Lung (tissue), 17 donors: ENCODE measurements at places on chromosomes 7 and 10. TPM values are rescaled to one million over a fixed set of nuclear protein-coding genes. Genes with fewer than 3 reads are reported as not detected.

Gene ACTR3C
- total RNA-seq = 13.0 TPM

Gene RBM28
- 32.6 TPM for total RNA-seq

Gene MAPK8
- 33.9 TPM for total RNA-seq

Gene DLX5
- total RNA-seq = 1.1 TPM

Gene CLEC5A
- 2.7 TPM for total RNA-seq

Gene SPDYE5
- 0.28 TPM for total RNA-seq

Gene NYAP1
- 1.1 TPM for total RNA-seq

Gene DNAJC12
- total RNA-seq = 1.5 TPM

Gene WIPF3
- total RNA-seq = 2.8 TPM

Gene LRGUK
- 10.4 TPM for total RNA-seq

Gene TAS2R3
- 2.2 TPM for total RNA-seq

Gene MRC1
- 161 TPM for total RNA-seq

GRCh38 chr10:96072674-96073073 is 29.3 kb downstream of the CCNJ start:
- DNase-seq = no peak

DNA sequence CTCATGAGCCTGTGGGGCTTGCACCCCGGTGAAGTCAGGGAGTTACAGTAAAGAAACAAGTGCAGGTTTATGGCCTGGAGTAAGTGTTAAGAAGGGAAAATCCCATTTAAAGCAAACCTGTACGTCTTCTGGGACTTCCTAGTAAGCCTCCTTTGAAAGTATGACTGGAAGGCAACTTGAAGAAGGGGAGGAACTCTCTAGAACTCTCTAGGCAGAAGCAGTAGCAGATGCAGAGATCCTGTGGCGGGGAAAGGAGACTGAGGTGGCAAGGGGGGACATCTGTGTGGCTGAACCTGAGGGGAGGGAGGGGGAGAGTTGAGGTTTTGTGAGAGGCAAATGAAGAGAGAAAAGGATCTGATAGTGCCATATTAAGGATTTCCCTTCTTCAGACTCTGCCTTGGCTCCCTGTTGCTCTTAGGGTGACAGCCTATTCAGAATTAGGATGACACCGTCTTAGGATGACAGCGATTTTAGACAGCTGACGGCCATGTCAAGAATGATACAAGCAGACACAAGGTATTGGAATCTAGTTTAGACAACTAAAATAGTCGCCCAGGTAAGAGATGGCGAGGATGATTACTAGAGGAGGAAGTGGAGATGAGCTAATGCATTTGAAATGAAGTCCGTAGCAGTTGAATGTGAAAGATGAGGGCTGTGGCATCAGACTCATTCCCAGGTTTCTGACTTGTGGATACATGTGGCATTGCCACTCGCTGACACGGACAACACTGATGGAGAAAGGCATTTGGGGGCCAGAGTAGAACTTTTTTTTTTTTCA is 29.0 kb downstream of the CUL1 start:
- no peak for DNase-seq

- peak; percentile 30 for DNase-seq
Observed at GRCh38 chr7:142459551-142459963, 201.7 kb upstream of the PRSS58 start.

- DNase-seq = peak; percentile 22
Observed at GRCh38 chr7:113774182-113774807, 144.5 kb downstream of the PPP1R3A start.

- DNase-seq = no peak
Observed at GRCh38 chr7:22111661-22112060, 166.0 kb upstream of the CDCA7L start.

DNA sequence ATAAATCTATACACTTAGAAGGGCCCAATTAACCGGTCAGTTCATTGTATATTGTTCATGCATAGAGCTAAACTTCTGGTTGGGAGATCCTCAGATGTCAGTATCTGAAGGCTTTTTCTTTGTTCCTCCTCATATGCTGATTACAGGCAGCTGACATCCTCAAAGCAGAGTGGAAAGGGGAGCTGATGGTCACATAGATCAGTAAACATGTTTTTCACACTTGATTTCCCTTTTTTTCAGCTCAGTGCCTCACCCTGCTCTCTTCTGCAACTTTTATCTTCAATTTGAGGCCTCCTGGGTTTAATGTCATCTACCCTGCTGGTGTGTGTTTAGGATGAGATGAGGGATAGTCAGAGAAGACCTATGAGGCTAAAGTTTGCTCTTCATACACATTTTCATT is 297.9 kb upstream of the FZD1 start:
- DNase-seq = no peak

GRCh38 chr10:33612551-33612950 is 278.1 kb upstream of the NRP1 start:
- DNase-seq = no peak

DNA sequence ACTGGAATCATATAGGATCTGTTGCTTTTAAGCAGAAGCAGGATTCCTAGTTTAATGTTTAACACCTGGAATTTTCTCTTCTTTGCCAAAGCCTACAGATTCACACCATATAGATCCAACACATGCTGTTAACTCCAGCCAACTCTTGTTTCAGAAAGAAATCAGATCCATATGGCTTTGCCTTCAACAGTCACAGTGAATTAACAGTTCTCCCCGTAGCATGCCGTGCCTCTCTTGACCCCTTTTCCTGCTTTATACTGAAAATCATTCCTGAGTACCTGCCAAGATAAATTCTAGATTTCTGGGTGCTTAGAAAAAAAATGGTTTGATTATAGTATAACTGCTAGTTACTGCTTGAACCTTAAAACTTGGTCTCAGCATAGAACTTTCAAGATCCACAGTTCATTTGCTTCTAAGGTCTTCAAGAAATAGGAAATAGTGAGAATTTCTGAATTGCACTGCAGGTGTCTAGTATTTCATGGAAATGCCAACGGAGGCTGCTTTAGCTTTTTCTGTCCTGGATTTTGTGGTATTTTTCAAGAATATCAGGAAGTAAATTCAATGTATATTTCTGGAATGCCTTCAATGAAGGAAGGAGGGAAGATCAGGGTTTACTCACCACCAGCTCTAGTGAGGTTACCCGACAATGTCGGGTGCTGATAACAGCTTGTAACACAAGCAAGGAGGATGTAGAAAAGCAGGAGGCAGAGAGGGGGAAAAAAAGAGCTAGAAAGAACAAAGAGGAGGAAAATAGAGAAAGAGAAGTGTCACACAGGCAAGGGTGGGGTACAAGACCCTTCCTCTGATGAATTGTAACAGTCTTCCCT is 6.6 kb downstream of the AASS start:
- DNase-seq = peak; percentile 29

- no peak for DNase-seq
Observed at GRCh38 chr10:34814913-34815184, 247 bp downstream of the PARD3 start.

- DNase-seq = no peak
Observed at GRCh38 chr10:80457554-80458262, 3.6 kb downstream of the TSPAN14 start.

DNA sequence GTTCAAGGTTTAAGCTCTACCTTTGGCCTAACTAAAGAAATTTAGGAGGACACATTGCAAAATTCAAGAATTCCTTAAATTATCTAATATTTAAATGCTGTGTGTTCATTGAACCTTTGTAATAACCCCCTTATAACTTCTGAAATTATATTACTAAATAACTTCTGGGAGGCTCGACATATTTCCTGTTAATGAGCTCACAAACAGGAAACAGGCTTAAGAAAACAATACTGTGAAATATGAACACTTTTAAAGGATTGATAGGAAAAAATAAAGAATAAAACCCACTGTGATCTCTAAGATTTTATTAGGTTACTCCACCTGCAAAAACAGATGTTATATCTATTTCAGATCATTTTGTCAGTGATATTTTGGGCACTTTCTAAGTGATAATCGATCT is 74.1 kb downstream of the FOXP2 start:
- no peak for DNase-seq

- DNase-seq = no peak
Observed at GRCh38 chr10:110980807-110981206, 61.4 kb downstream of the SHOC2 start.

- DNase-seq = no peak
Observed at GRCh38 chr10:77187376-77187999, 450.1 kb downstream of the KCNMA1 start.

- no peak for DNase-seq
Observed at GRCh38 chr7:78777829-78778228, 675.6 kb downstream of the MAGI2 start.

GRCh38 chr10:14396411-14397048 is 65.8 kb upstream of the FRMD4A start:
- DNase-seq = peak; percentile 9

- DNase-seq = no peak
Observed at GRCh38 chr10:128633864-128634540, 507.8 kb upstream of the MKI67 start.

GRCh38 chr7:74181821-74182220 is 7.7 kb downstream of the EIF4H start:
- DNase-seq = no peak

- no peak for DNase-seq
Observed at GRCh38 chr7:138228119-138228518, 151.9 kb downstream of the AKR1D1 start.

DNA sequence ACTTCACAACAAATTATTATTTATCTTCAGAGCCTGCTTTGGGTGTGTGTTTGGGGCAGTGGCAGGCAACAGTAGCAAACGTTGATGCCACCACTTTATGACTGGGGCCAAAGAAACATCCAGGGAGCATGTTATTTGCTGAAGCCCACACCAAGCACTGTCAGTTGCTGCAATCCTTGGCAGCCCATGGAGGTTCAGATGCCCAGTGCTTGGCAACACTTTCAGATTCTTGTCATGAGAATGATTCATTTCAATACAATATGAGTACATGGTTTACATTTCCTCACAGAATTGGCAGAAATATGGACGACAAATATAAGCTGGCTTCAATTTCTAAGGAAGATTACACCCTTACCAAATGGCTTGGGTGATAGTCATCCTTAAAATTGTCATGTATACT is 46.5 kb upstream of the GLI3 start:
- no peak for DNase-seq

GRCh38 chr7:71173955-71174354 is 42.0 kb downstream of the GALNT17 start:
- DNase-seq = peak; percentile 66

DNA sequence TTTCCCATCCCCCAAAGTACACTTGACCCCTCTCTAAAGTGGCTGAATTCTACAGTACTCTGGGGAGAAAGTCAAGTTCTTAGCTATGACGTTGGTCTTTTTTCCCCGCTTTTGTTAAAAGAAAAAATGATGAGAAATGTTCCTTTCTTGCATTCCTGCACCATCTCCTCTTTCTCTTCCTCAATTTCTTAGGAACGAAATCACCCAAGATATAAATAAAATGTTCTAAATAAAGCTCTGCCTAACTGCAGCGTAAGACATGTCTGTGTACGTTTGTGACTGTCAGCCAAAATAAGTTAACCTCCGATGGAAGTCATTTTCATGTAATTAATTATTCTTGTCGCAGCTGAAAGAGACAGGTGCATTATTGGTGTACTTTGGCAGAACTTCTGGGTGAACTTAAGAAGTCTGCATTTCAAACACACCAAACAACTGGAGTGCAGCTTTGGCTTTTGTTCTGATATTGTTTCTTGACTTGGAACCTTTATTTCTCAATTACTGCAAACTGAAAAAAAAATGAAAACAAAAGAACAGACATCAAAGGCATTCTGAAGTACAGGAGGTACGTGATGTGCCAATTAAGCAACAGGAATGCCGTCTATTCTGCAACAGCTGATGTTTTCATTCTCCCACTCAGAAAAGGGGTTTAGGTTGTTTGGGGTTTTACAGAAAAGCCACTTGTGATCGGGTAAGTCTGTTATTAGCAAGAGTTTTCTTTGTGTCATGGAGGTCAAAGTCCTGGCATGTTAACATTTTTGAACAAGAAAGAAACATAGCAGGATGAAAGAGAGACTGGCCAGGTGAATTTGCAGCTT is 82.4 kb upstream of the SDK1 start:
- DNase-seq = peak; percentile 43

GRCh38 chr10:58943256-58943890 is 233.1 kb upstream of the PHYHIPL start:
- DNase-seq = no peak

- DNase-seq = peak; percentile 44
Observed at GRCh38 chr10:126278851-126279250, 109.4 kb downstream of the ADAM12 start.

GRCh38 chr7:55028011-55028410 is 9.2 kb downstream of the EGFR start:
- no peak for DNase-seq

GRCh38 chr10:84392181-84392580 is 63.8 kb downstream of the CCSER2 start:
- DNase-seq = no peak

DNA sequence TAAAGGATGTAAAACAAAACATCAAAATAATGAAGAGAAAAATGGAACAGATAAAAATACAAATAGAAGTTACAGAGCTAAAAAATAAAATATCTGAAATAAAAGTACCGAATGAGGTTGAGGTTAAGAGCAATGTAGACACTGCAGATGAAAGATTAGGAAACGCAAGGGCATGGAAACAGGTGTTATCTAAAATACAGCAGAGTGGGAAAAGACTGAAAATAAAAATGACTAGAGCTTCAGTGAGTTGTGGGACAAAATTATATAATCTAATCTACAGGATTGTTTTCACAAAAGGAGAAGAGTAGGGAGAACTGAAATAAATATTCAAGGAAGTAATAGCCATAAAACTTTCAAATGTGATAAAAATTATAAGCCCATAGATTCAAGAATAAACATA is 123.8 kb downstream of the PTEN start:
- no peak for DNase-seq

DNA sequence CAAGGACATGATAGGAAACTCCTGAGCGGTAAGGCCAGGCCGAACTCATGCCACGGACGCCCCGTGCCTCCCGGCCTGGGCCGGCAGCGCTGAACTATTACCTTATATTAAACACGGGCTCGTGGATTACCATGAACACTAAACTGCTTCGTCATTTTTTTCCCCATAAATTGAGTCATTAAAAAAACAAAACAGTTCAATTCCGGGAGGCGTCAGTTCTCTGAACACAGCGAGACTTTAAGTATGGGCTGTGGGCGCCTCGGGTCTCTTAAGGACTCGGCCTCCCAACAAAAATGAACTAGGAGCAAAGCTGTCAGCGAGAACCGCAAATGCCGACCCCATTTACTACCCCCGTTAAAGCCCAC is 519 bp downstream of the PITRM1 start:
- no peak for DNase-seq

DNA sequence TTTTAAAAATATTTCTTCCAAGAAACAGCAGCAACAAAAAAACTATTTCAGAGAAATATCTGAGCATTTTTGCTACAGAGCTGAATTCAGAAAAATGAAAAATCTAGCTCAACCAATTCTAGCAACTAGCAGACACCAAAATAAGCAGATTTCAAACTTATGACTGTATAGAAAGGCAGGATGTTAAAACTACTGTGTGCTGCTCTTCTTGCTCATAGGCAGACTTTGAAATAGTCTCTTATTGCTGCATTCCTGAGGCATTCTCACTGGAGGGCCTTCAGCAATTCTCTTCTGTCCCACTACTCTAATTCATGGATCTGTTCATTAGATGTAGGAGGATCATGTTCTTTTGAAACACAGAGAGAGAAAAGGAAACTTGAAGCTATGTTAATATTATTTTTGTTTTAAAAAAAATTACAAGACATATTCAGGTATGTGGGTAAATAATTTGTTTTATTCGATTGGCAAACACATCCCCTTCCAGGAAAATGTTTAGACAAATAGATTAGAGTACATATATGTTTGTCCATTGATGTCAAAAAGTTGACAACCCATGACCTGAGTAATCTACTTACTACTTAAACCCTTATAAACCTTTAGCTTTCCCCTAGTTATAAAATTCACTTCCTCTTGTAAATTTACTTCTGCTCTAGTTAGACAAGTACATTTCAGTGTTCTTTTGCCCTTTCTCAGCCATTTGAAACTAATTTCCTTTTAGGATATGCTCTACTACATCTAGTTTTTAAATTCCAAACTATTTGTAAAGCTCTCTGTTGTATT is 428.2 kb upstream of the POT1 start:
- DNase-seq = no peak
